ENCODE measurements at places on chromosomes 3 and 15.
A peak's percentile ranks its signal among the peaks of the same experiment; 100 is the strongest.

GRCh38 chr3:71067977-71068654 is 515.4 kb downstream of the FOXP1 start:
- DNase-seq, result peak; percentile 72

- peak; percentile 9 for DNase-seq
Observed at GRCh38 chr3:138692152-138692551, 83.6 kb downstream of the FAIM start.

GRCh38 chr3:125212509-125213363 is at the start of gene SLC12A8:
Gene SLC12A8, minus strand, starts transcription at chr3:125212748. Its CDS starts 1,399 bp downstream, at chr3:125211349.
- no peak for DNase-seq

DNA sequence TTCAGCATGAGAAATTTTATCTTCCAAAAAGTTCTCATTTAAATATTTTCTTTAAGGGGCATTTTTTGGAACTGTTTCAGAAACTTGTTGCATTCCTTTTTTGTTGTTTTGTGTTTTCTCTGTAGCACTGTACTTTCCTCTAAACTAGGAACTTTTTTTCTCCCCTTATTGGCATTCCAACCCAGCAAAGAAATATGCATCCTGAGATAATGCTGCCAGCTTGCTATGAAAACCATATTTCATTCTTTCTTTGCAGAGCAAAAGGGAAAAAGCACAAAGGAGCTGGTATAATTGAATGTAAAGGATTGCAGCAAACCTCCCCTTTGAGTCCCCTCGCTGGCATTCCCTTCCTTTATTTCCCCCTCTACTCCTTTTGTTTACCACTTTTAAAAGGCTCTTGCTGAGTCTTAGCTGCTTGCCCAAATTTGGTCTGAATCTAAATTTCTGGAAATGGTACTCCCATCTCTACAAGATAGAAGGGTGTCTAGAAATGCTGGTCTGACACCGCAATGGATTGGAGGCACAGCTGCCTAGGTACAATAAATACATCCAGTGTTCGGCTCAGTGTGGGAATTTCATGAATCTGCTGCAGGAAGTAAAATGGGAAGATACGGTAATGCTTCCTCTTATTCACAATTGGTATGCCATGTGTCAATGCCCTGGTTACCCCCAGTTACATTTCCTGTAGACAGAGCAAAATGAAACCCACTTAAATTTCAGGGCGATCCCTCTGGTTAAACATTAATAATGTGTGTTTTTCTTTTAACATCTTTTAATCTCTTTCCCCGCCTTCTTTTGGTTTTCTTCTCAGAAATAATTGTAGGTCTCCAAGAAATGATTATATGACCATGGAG is 156.6 kb downstream of the MEIS2 start:
- DNase-seq, result no peak

DNA sequence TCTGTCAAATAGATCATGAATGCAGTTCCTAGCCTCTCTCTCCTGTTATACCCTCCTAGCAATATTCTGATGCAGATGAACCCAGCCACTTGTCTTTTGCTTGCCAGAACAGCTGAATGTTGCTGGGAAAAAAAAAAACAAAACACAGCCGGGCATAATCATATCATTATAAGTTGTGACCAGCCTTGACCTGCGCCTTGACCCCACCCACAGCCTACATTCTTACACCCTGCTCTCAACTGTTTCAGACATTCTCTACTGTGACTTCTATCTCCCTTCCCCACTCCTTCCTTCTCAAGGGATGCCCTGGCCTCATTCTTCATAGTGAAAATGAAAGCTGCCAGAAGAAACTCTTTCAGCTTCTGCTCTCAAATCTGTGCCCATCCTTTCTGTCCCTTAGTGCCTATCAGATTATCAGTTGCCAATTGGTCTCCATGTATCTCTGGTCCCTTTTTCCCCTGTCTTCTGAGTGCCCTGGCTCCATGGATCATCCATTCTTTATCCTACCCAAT is 389.1 kb upstream of the TPRG1 start:
- peak; percentile 9 for DNase-seq

DNA sequence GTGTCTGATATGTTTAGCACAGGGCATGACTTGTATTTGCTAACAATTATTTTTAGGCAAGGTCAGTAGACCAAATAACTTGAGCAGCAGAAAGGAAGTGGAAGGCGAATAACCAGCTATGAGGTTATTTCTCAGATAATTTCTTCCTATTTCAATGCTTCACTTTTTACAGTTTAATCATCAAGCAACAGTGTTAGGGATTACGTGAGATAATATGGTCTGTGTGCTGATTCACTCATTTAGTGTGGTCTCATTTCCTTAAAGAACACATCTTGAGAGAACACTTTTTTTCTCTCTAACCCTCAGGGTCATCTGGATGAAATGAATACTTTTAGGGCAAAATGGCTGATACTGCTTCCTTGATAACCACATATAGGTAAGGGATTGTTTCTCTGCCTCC is 126.0 kb upstream of the CCNL1 start:
- DNase-seq, result no peak

GRCh38 chr3:47652142-47652541 is 73.5 kb upstream of the CSPG5 start:
- DNase-seq, result no peak

- no peak for DNase-seq
Observed at GRCh38 chr3:15315003-15315402, 17.4 kb downstream of the SH3BP5 start.

- no peak for DNase-seq
Observed at GRCh38 chr3:38516669-38517068, 20.5 kb downstream of the EXOG start.

GRCh38 chr3:11394392-11394791 is 122.2 kb downstream of the ATG7 start:
- no peak for DNase-seq
